ENCODE measurements at places on chromosomes 3 and 15. TPM values are rescaled to one million over a fixed set of nuclear protein-coding genes. Genes with fewer than 3 reads are reported as not detected.

The CASR gene
- 0.02 TPM for total RNA-seq

The LRRC57 gene
- 19.3 TPM for total RNA-seq

The CNTN3 gene
- total RNA-seq = 0.97 TPM

The RNF111 gene
- total RNA-seq = 31.6 TPM

The PRR23C gene
- not detected for total RNA-seq

The CELF6 gene
- total RNA-seq = 0.62 TPM

The VPS18 gene
- 26.6 TPM for total RNA-seq

The ZDHHC19 gene
- total RNA-seq = 0.45 TPM

The TNFSF10 gene
- not detected for total RNA-seq

The WDR93 gene
- total RNA-seq = 0.64 TPM

The SLC12A1 gene
- total RNA-seq = not detected

The PROS1 gene
- total RNA-seq = 6.9 TPM

The TRPC1 gene
- total RNA-seq = 24.3 TPM

The ZNF80 gene
- total RNA-seq = not detected

The ATP8B4 gene
- 0.64 TPM for total RNA-seq

The APOD gene
- not detected for total RNA-seq

The P2RY13 gene
- total RNA-seq = not detected

The CCDC71 gene
- total RNA-seq = 23.4 TPM

The DZIP1L gene
- total RNA-seq = 20.8 TPM

The LRRC3B gene
- total RNA-seq = 0.34 TPM

The PCOLCE2 gene
- 17.0 TPM for total RNA-seq

The IL5RA gene
- not detected for total RNA-seq

The COL6A5 gene
- total RNA-seq = 0.07 TPM

The MAP1A gene
- 1.1 TPM for total RNA-seq

The MED12L gene
- 16.6 TPM for total RNA-seq

The GATM gene
- 89.3 TPM for total RNA-seq

The CCDC33 gene
- total RNA-seq = 4.7 TPM

The SCAMP5 gene
- 33.5 TPM for total RNA-seq

The PLXNB1 gene
- 168 TPM for total RNA-seq

The TM4SF4 gene
- total RNA-seq = not detected

The SNX1 gene
- 63.0 TPM for total RNA-seq

The CCDC39 gene
- 0.25 TPM for total RNA-seq

The GALNT15 gene
- total RNA-seq = not detected

The KNL1 gene
- total RNA-seq = 17.7 TPM

The CPN2 gene
- total RNA-seq = not detected

The LRRN1 gene
- total RNA-seq = 109 TPM

The ZNF860 gene
- total RNA-seq = 2.5 TPM

The SNTN gene
- total RNA-seq = not detected

The NDUFB4 gene
- total RNA-seq = 181 TPM

The FEZF2 gene
- not detected for total RNA-seq

The TNFAIP8L3 gene
- 0.31 TPM for total RNA-seq

The DPPA2 gene
- 1.6 TPM for total RNA-seq

The INKA1 gene
- not detected for total RNA-seq

The DUOX1 gene
- 1.2 TPM for total RNA-seq

The BNIP2 gene
- 52.3 TPM for total RNA-seq

The SLC6A1 gene
- 3.6 TPM for total RNA-seq

The GRK7 gene
- not detected for total RNA-seq

The FOXB1 gene
- total RNA-seq = not detected

The MITF gene
- total RNA-seq = 3.9 TPM

The EXOSC7 gene
- total RNA-seq = 57.1 TPM

The AP3B2 gene
- total RNA-seq = 24.4 TPM

The A4GNT gene
- total RNA-seq = not detected

The GOLGA8J gene
- total RNA-seq = 0.44 TPM

The POLQ gene
- 10.1 TPM for total RNA-seq

The COL8A1 gene
- 3.3 TPM for total RNA-seq

The IL16 gene
- total RNA-seq = 0.24 TPM

The GHSR gene
- not detected for total RNA-seq

Measured in endodermal cell (in vitro differentiated cells).